ENCODE measurements at places on chromosomes 5 and 9.

DNA sequence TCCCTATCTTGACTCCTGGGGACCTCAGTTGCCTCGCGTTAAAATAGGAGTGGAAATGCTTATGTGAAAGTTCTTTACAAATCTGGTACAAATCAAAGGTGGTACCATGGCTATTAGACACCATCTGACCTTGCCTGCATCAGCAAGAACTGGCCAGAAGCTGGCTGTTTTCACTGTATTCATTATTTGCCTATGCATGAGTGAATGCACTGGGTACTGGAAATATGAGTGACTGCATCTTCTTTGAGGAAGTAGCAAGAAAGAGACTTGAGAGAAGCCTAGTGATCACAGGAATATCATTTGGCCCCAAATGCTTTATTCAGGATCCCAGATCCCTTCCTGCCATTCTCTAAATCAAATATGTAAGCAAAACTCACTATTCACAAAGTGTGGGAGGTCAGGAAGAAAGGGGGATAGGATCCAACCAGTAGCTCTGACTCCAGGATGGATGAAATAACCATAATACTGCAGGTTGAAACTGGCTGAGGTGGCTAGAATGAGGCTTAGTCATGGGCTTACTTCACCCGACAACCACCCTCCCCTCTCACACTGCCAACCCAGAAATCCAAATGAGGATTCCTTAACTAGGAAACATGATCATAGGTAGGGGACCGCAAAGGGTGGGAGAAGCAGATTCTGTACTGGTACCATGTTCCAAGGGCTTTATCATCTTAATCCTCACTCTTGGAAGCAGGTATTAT, 56.7 kb downstream of the FAM114A2 start:
- no peak for DNase-seq

DNA sequence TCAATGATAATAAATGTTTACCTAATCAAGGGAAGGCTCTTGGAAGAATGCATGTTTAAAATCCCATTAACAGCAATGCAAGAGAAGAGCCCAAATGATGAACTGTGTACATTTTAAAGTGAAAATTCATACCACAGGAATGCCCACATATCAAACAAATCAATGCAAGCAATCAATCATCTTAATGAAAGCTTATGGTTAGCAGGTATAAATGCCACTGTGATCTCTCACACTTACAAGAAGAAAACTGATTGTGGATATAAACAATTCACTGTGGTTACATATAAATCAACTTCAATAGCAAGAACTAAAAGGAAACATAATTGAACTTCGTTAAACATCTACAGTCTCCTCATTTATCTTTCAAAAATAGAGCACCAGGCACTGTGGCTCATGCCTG, 161.0 kb upstream of the RORB start:
- DNase-seq, result no peak

- DNase-seq, result no peak
These were observed 27.6 kb downstream of the HNRNPH1 start for GRCh38 chr5:179595916-179596315.

DNA sequence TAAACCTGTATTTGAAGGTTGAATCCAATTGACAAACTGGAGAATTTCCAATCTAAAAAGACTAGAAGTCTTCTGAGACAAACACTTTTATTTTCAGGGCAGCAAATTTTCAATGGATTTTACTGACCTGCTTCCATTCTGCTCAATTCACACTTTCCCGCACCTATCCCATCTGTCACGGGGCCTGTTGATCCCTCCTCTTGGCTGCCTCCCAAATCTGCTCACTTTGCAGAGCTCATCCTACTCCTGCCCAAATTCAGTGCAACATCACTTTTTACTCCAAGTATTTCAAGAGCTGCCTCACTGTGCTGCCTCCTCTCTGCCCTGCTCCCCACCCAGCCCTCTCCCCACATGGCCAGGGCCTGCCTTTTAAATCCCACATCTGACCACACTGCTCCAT, 35.1 kb downstream of the GOLM1 start:
- DNase-seq, result no peak

GRCh38 chr9:98550206-98550820, 158.4 kb downstream of the GABBR2 start:
- no peak for DNase-seq

Data from right hindlimb (tissue), 1 donor.